Stimulated activated CD4-positive, alpha-beta T cell treated with anti-CD3 and anti-CD28 coated beads, Interleukin-12 subunit alpha, Interleukin-12 subunit beta, amount 100 ng/mL, for 24 hours (primary cell): ENCODE measurements at places on chromosomes 5 and 9.
A peak's percentile ranks its signal among the peaks of the same experiment; 100 is the strongest.

DNA sequence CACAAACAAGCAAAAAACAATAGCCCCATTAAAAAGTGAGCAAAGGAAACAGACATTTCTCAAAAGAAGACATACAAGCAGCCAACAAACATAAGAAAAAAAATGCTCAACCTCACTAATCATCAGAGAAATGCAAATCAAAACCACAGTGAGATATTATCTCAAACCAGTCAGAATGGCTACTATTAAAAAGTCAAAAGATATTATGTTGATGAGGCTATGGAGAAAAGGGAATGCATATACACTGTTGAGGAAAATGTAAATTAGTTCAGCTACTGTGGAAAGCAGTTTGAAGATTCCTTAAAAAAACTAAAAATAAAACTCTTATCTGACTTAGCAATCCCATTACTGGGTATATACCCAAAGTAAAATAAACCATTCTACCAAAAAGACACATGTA is 28.7 kb upstream of the BARX1 start:
- no peak for DNase-seq

DNA sequence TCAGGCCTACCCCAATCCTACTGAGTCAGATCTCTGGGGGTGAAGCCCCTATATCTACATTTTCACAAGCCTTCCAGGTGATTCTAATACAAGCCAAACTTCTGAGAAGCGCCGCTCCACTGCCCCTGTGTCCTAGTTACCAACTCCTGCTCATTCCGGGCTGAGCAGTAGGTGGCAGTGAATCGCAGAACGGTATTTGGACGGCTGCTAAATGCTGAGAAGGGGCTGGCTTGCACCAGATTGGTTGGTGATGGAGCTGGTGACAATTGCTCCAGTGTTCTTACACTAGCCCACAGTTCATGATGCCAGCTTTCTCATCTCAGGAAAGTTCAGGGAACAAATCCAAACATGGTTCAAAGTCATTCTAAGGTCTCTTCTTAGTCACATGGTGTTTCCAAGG is 31.1 kb upstream of the FGF1 start:
- peak; percentile 22 for DNase-seq

DNA sequence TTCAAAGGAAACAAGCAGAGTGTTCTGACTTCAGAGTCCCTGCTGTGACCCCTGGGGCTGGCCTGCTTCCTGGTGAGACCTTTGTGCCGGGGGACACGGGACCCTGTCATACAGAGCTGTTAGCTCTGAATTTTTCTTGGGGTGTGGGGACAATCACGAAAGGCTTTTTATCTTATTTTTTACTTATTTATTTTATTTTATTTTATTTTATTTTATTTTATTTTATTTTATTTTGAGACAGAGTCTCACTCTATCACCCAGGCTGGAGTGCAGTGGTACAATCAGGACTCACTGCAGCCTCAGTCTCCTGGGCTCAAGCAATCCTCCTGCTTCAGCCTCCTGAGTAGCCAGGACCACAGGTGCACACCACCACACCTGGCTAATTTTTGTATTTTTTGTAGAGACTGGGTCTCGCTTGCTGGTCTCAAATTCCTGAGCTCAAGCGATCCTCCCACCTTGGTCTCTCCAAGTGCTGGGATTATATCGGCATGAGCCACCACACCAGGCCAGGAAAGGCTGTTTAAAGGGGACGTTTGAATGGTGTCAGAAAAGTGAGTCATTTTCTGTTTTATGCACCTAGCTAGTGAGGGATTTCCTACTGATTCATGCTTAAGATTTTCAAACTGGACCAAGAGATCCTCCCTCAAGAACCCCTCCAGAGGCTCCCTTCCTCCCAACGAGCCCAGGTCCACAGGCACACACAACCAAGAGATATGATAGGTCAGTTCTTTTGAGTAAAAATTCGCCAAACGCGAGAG is 75.7 kb downstream of the OLFM1 start:
- DNase-seq = no peak

GRCh38 chr5:151870820-151871219 is 53.8 kb downstream of the GLRA1 start:
- no peak for DNase-seq

DNA sequence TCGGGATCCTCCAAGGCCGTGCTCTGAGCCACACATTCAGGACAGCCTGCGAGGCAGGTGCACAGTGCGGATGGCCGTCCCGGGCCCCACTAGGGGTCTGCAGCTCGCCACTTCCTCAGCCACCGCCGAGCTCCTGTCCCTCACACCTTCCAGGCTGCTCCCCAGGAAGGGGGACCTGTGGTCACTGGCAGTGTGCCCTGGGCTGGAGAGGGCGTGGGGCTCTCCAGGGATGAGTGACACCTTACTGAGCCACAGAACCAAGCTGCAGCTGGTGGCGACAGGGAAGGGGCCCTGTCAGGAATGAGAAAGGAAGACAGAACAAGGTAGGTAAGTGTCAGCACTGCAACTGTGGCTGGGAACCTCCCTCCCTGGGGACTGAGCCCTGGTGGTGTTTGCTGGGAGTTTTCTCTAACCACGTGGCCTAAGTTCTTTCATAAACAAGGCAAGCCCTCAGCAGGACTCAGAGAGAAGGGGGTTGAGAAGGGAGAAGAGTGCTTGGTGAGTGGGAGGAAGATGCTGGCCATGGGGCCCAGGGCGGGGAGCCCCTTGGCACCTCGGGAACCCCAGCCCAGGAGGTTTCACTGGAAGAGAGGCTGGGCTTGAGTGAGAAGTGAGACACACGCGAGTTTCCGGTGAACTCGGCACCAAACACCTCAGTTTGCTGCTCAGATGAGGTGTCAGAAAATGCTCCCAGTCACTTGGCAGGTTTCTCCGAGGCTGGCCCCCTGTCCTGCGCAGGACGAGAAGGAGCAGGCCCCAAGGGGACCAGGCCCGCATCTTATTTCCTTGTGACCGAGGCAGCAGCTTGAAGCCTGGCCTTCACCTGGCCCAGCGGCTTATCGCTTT is 5.2 kb downstream of the IL13 start:
- DNase-seq = no peak

DNA sequence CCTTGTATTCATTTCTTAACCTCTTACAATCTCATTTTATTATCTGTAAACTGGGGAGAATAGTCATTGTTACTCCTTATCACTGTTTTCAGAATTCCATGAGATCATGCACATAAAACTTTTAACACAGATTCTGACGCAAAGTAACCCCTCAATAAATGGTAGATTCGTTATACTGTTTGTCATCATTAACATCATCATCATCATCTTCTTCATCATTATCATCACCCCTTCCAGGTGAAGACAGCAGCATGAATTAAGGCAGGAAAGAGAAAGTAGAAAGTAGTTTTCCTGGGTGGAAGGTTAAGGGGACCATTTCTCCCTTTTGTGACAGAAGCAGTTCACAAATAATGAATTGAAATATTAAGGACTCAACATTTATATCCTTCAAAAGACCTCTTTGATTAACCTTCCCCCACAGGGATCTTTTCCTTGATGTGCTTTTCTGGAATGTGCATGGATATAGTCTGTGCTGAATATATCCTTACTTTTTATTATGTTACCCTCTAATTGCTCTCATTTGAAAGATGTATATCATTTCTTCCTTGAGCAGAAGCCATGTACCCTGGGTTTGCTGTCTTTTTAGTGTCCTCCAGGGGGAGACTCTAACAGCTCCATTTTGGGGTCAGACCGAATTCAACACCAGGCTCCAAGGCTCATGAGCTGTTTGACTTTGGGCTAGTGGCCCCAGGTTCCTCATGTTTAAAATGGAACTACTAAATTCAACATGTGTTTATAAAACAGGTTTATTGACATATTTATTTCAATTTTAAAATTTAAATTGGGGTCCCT is 1029.9 kb upstream of the WWC1 start:
- DNase-seq = no peak

GRCh38 chr5:61805101-61805500 is 473.0 kb downstream of the ZSWIM6 start:
- DNase-seq = no peak

GRCh38 chr9:70883056-70883455 is 238.4 kb downstream of the TRPM3 start:
- DNase-seq = no peak
